Bronchial epithelial cell (primary cell): ENCODE measurements at places on chromosomes 13 and 19. TPM values are rescaled to one million over a fixed set of nuclear protein-coding genes. Genes with fewer than 3 reads are reported as not detected.
A peak's percentile ranks its signal among the peaks of the same experiment; 100 is the strongest.

The SELENOV gene
- total RNA-seq: not detected in 2 replicates

The EFNA2 gene
- not detected in 2 replicates for total RNA-seq

The BEST2 gene
- total RNA-seq: not detected in 2 replicates

The DPF1 gene
- 0.13 TPM in 1 of 2 replicates, not detected in the other for total RNA-seq

The NUDT15 gene
- total RNA-seq: 24.5 and 25.3 TPM in 2 replicates

The ABHD13 gene
- 4.7 and 6.0 TPM in 2 replicates for total RNA-seq

DNA sequence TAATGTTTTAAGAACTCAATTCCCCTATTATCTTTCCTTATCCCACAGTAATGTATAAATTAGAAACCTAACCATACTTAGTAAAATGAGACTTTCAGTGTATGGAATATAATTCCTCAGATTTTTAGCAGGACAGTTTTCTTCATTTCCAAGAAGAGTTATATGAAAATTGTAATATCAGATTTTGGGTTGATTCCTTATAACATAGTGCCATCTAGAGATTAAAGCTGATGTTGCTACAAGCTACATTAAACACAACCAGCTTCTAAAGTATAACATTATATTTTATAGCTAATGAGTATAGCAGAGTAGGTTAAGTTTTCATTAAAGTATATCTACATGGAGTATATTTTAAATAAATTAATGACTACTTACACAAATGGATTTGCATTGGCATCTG is 99.7 kb upstream of the MIR17HG start:
- DNase-seq: peak; percentile 12

GRCh38 chr19:14517446-14517839 is 754 bp downstream of the DNAJB1 start:
- DNase-seq: no peak

- DNase-seq: no peak
Measured at GRCh38 chr13:21148557-21149258, 27.6 kb downstream of the SKA3 start.

DNA sequence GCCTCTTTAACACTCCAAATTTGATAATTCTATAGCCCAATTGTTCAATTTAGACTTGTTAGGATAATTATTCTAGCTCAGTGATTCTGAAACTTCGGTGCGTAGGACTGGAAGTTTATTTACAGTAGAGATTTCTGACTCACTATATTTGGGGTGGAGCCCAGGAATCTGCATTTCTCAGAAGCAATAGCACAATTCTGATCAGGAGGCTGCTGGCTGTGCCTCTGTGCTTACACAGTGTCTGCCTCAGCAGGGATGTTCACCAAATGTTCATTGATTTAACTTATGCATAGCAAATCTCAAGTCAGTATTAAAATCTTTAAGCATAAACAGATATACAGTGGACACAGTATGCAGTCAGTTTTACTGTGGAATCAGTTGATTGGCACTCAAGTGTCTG is 45.8 kb downstream of the ATP8A2 start:
- DNase-seq: no peak

DNA sequence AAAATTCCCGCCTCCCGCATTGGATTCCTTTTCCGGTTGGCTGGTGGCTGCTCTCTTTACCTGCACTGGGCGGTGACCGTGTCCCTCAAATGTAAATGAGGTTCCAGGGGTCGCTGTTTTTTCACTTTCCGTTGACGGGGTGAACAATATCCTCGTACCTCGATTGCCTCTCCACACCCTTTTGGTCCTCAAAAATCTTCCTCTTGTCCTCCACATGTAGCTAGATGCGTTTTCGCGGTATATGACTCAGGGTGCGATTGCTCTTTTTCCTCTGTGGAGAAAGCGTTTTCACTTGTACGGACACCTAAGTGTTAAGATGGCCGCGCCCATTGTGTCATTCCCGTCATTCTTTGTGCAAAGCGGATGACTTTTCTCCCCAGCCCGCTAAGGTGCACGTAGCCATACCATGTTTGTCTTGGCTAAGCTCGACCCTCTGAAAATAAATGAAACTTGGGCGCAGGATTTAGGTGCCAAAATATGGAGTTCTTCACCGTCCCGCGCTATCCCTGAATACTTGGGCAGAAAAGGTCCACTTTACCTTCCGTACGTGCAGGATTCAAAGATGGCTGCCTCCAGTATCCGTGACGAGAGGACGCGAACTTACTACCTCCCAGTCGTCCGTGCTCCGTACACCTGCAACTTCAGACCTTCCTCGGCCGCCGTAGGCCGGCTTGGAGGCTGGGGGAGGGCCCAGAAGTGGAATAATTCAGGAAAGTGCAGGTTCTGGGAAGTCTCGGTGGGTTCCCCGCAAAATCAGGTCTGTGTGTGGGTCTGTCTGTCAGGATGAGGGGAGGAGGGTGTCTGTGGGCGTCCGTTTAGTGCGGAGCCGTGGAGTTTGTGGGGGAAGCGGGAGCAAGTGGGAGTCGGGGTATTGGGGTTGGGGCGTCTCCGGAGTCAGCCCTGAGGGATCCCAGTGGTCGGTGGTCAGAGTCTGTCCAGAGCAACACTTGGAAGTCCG is at the start of gene ZNF613:
Gene ZNF613, plus strand, starts transcription at position 689 of the 958 bp plus-strand sequence. CDS start 8,749 bp downstream, outside the sequence.
- peak; percentile 86 for DNase-seq

GRCh38 chr13:25971047-25971446 is 80.8 kb downstream of the SHISA2 start:
- DNase-seq: no peak
